ENCODE measurements at places on chromosomes 3 and 15.

- no peak for DNase-seq
Observed at GRCh38 chr15:25478313-25478712, 39.5 kb upstream of the UBE3A start.

DNA sequence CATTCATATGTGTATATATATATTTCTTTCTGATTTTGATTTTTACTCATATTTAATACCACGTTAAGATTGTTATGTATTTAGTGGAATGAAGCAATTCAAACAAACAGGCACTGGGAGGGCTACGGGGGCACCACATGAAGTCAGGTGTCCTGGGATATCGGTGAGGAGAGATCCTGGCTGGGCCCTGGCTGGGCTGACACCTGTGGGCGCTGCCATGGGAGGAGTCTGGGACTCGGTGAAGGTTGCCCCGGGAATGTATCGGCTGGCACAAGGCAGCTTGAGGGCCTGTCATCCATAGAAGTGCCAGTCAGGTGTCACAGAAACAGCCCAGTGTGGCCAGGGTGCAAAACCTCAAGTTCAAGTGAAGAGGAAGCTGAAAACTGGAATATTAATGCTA lies 766.9 kb upstream of the ARPP21 start:
- no peak for DNase-seq

- no peak for DNase-seq
Observed at GRCh38 chr3:49563766-49564165, 9.5 kb downstream of the BSN start.

GRCh38 chr15:81373775-81374395 lies at the start of gene TMC3:
Gene TMC3, minus strand, starts transcription at chr15:81374213. Its CDS starts 136 bp downstream, at chr15:81374077.
- no peak for DNase-seq

DNA sequence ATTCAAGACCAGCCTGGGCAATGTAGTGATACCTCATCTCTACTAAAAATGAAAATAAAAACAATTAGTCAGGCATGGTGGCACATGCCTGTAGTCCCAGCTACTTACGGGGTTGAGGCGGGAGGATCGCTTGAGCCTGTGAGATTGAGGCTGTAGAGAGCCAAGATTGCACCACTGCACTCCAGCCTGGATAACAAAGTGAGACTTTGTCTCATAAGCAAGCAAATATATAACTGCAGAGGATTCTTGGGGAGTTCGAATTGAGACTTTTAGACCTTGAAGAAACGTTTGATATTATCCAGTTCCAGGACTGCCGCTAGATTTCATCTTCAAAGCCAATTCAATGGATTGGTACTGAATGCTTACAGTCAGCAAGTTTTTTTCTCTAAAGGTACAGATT lies 11.9 kb upstream of the RARB start:
- DNase-seq = no peak

GRCh38 chr3:10682692-10683091 lies 133.3 kb upstream of the SLC6A11 start:
- DNase-seq = no peak

- DNase-seq = no peak
Observed at GRCh38 chr3:119608405-119609000, 10.8 kb downstream of the PLA1A start.

GRCh38 chr3:119575507-119575906 lies 3.8 kb upstream of the ADPRH start:
- no peak for DNase-seq

- DNase-seq = no peak
Observed at GRCh38 chr3:55819005-55819404, 331.9 kb upstream of the WNT5A start.

DNA sequence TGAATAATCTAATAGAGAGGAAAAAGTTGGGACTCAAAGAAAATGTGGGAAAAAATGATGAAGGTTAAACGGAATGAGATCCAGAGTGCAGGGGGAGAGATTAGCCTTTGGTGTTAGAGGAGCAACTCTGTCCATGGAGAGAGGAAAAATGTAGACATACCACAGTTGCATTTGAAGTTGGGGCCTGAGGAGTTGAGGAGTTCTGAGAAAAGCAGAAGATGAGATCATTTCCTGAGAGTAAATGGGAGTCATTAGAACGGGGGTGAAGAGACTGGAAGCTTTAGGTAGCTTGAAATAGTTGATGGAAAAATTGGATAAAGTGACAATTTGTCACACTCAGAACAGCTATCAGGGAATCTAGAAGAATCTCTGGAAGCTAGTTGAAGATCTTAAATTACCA lies 7.3 kb downstream of the CCR5AS start:
- no peak for DNase-seq

DNA sequence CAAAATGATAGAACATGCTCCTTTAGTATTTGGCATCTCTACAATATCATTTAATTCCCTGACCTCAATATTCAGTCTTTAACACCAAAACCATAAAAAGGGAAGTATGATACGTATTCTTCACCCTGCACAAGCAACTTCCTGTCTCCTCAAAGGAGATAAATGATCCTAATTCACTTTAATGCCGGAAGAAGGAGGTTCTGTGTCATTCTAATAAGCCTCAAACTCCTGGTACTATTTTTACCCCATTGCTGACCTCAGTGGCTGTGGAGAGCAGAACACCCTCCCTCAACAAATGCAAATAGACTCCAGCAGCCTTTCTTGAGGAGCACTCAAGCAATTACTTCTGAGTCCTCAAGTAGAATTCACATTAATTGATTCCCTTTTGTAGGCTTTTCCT lies 173.3 kb downstream of the TMEM108 start:
- DNase-seq = no peak

DNA sequence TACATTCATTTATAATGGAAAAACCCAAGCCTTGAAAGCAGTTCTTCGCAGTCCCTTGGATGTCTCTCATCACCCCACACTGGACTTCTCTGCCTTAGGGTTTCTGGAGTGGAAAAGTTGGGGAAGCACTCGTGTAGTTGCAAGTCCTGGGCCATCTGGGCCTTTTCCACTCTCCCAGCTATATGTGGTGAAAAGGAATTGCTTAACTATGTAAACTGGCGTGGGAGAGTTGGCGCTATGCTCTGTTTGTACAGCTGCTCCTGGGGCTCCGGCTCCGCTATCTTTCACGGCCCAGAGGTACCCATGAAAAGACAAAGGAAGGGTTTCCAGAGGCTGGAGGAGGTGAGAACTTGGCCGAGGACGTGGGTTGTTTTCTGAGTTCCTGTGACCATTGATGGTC lies 81.1 kb upstream of the MYZAP start:
- DNase-seq = no peak

DNA sequence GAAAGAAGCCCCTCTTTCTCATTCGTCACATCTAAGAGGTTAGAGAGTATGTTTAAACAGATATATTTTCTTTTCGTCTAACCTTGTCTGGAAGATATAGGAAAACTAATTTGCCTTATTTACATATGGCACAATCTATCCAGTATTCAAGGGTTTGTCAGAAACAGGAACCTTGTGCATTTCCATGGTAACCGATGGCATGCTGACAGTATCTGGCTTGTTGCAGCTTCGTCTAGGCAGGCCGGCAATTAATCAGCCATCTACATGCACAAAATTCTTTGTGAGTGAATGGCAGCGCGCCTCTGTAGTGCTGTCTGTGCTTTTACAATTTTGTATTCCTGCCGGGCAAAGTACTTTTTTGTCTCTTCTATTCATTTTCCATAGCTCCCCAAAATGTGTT lies 294.0 kb upstream of the SOX2 start:
- no peak for DNase-seq

DNA sequence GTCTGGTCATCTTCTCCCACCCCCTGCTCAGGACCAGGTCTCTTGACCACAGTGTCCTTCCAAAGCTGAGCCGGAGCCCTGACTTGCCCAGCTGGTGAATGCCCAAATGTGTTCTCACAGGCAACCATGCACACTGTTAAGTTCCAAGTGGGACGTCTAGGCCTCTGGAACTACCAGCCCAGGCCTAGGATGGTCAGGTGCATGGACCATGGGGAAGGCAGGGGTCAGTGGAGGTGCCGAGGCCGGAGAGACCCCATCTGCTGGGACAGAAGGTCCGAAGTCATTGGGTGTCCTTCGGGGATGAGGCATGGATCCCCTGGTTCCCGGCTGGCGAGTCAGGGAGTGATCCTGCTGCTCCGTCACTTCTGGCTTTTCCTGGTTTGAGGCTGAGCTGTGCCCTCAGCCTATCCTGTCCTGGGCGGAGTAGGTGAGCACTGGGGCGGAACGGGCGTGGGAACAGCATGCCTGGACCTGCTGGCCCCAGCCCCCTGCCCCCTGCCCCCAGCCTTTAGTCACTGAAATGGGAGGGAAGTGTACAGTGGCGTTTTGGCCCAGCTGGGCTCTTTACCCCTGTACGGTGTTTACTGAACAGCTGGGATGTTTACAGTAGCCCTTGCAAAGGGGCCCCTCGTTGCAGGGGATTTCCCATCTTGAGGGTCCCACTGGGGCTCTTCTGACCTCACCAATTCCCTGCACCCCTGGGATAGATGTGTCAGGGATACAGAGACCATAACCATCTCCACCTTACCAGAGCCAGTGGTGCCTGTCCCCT lies 12.1 kb downstream of the SEMA3F start:
- no peak for DNase-seq

GRCh38 chr3:21839592-21839991 lies 88.6 kb upstream of the ZNF385D start:
- no peak for DNase-seq

- no peak for DNase-seq
Observed at GRCh38 chr3:12816521-12817342, 20.3 kb downstream of the CAND2 start.

GRCh38 chr15:51171634-51171932 lies 76.9 kb upstream of the TNFAIP8L3 start:
- DNase-seq = no peak

DNA sequence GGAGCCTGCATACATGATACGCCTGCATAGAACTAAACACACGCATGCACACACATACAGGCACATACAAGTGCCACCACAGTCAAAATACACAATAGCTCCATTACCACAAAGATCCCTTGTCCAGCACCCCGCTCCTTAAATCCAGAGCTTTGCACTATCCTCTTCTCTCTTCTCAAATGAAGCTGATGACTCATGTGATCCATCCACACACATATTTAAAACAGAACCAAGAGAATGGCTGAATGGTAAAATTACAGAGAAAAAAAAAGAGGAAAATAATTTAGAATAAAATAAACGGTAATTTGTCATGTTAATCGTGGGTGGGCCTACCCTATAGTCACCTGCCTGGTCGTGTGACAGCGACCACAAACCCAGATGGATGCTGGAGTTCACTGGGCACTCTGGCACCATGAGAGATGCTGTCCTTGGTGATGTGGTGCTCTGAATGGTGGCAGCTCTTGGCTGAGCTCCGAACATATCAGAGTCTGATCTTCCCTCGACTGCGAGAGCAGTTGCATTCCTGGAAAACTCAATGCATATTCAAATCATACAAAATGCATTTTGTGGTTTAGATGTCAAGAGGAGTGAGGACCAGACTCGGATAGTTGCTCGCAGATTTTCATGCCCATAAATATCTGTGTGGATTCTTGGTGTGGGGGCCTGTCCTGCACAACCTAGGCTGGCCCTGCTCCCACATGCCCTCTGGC lies 8.9 kb downstream of the IQSEC1 start:
- DNase-seq = no peak

DNA sequence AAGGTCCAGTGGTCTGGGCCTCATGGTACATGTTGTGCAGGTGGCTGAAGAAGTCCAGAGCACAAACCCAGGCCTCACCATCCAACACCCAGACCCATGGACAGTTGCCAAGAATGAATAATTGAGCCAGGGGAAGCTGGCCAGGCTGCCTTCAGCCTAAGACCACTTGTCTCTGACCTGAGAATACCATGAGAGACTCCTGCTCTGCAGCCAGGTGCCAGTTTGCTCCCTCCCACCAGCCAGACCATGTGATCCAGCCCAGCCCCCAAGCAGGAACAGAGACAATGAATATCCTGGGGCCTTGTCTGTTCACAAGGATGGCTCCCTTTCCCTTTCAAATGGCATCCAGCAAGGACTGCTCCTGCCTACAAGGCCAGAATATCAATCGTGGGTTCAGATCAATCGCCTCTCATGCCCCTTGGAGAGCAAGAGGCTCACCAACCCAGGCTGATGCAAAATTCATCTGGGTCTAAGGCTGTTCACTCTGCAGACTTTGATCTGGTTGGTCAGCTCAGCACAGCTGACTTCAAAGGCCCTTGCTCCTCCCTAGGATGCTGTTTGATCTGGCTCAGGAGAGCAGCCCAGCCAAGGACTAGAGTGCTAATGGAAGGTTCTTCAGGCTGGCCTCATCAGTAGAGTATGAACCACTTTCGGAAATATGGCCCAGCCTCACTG lies 13.4 kb downstream of the TRAIP start:
- no peak for DNase-seq

DNA sequence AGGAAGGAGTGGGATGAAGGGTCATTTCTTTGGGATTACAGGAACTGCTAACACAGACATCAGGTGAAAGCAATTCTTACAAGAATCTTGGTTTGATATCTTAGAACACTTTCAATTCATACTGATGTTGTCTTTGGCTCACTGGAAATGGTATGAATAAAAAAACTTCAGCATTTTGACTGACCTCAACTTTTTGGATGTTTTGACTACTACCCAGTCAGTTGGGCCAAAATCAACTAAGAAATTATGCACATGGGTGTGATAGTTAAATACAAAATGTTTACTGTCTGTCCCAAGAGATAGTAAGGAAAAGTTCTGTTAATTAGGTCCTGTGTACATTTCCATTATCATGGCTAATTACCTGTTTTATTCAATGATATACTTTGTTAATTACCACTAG lies 165.5 kb upstream of the LRIG1 start:
- DNase-seq = no peak
